Myometrial cell (primary cell): ENCODE measurements at places on chromosomes 11 and 22. TPM values are rescaled to one million over a fixed set of nuclear protein-coding genes. Genes with fewer than 3 reads are reported as not detected.

The MUC6 gene
- total RNA-seq, result not detected in 2 replicates

The GANAB gene
- 263 and 291 TPM in 2 replicates for total RNA-seq

The SC5D gene
- total RNA-seq, result 34.6 and 49.4 TPM in 2 replicates

The ARFGAP2 gene
- 134 and 172 TPM in 2 replicates for total RNA-seq
